Caki2 (cell line): ENCODE measurements at places on chromosomes 4 and X.
A peak's percentile ranks its signal among the peaks of the same experiment; 100 is the strongest.

DNA sequence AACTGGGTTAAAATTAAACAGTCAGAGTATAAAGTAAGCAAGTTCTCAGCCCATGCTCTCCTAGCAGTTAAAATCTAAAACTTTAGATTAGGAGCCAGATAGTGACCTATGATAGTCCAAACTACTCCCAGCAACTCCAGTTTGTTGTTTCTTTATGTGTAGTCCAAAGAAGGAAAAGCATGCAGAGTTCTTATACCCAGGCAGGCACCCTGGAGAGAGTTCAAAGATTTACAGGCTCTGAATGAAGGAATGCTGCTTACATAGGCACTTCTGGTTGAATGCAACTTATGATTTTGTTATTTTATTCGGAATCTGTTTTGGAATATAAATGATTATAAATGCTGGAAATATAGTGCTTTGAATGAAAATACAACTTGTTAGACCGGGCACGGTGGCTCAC, 67.2 kb downstream of the GPAT3 start:
- no peak for DNase-seq

GRCh38 chr4:137621056-137621455, 88.8 kb upstream of the PCDH18 start:
- DNase-seq: no peak

DNA sequence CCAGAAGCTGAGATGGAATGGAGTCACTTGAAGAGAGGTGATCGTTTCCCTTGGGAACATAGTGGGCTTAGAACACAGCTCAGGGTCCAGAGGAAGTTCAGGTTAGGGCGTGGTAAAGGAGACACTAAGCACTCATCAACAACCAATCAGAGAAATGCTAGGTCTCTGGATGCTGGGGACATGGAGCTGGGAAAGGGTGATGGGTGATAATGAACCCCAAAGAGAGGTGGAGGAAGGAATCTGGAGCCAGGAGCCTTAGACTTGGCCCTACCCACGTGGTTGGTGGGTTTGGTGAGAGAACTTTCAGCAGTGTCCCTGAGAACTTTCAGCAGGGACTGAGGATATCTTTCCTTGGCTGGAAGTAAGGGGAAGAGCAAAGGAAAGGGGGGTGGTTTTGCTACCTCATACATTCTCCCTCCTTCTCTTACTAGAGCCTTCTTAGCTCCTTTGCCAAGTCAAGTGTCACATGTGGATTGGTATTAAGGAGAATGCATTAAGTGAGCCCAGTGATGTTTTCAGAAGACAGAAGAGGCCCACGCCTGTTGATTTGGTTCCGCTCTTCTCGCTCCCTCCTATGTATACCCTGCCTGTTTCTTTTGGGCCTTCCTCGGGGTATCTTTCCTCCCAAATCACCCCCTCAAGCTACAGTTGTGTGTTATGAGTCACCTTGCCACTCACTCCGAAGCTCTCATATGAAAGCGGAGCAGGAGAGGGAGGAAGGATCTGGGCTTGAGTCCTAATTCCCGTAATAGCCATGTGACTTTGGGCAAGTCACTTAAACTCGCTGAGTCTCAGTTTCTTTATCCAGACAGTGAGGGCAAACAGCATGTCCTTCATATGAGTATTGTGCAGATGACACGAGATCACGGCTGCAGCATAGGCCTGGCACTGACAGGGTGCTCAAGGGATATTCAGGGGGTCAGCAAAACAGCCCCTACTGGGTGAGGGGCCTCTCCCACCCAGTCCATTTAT, 63.1 kb downstream of the TSC22D3 start:
- peak; percentile 46 for DNase-seq

GRCh38 chrX:66815227-66815626, 176.3 kb upstream of the EDA2R start:
- no peak for DNase-seq

DNA sequence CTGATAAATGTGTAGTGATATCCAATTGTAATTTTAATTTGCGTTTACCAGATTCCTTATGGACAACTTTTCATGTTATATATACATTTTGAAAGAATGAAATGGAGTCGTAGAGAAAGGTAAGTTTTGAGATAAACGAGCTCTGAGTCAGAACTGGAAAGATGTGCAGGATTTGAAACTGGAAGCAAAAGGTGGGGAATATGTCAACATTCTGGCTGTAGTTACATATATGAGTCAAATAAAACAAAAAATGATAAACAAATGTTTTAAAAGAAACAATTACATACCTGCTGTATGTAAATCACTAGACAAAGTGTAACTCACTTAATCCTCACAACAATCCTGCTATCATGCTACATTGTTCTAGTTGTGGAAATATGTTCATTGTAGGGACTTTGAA, 84.0 kb downstream of the LPAR4 start:
- no peak for DNase-seq

DNA sequence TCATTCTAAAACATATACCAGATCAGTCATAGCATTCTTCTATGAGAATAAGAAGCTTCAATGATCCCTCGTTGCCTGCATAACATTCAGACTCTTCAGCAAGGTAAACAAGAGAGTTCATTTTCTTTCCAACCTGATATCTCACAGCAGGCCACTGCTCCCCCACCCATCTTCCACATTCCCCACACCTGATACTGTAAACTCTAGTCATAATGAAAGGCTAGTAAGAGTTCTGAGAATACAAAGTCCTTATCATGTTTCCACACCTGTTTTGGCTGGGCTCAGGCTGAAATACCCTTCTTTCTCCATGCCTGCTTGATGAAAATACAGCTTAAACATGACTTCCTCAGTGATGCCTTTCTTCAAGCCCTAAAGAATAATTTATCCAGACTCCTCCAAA, 2.3 kb upstream of the AASDH start:
- no peak for DNase-seq

GRCh38 chr4:159071969-159072765, 30.7 kb upstream of the RAPGEF2 start:
- no peak for DNase-seq

DNA sequence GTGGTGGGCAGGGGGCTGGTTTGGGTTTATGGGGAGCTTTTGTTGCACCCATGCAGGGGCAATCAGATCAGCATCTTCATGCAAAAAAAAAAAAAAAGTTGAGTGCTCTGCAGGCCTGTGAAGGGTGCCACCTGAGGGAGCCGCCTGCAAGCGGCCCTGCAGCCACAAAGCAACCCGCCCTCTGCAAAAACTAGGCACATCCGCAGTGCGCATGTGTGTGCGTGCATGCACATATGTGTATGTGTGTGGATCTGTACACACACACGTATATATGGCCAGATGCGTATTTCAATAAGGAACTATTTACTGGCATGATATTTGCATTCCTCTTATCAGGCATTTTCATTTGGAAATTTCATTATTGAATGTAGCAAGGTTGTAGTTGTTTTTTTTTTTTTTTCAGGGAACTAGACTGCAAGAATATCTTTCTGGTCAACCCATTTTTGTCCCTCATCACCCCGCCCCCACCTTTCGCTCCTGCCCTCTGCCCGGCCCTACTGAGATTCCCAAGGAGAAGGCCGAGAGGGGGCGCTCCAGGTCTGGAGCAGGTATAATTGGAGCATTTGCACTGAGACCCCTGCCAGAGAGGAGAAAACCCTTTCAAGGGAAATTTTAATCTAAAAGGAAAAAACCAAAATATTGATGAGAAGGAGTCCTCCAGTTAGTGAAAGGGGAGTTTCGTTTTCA, 18.1 kb downstream of the CCNQ start:
- no peak for DNase-seq

GRCh38 chr4:98482847-98483806, 175.3 kb downstream of the TSPAN5 start:
- DNase-seq: peak; percentile 54

GRCh38 chr4:167168611-167169010, 65.7 kb downstream of the SPOCK3 start:
- no peak for DNase-seq

DNA sequence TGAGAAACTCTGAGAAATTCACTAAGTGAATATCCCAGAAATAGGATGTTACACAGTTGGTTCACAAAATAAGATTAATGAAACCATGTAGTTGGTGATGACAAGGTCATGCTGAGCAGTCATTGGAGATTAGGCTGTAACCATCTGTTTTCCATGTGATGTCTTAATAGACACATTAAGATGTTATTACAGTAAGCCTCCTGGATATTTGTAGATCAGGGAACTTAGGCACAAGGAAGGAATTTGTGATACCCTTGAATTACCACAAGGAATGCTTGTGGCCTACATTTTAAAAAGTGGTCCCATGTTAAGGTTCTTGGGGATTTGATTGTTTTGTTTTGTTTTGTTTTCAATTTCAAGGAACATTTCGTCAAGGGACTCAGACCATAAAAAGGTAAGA, 185.6 kb upstream of the BANK1 start:
- DNase-seq: peak; percentile 55

GRCh38 chr4:74934888-74935287, 2.0 kb downstream of the PARM1 start:
- no peak for DNase-seq

GRCh38 chr4:55405073-55405472, 9.3 kb downstream of the TMEM165 start:
- no peak for DNase-seq

- peak; percentile 96 for DNase-seq
These were observed 1.5 kb upstream of the NEIL3 start for GRCh38 chr4:177308125-177308524.

DNA sequence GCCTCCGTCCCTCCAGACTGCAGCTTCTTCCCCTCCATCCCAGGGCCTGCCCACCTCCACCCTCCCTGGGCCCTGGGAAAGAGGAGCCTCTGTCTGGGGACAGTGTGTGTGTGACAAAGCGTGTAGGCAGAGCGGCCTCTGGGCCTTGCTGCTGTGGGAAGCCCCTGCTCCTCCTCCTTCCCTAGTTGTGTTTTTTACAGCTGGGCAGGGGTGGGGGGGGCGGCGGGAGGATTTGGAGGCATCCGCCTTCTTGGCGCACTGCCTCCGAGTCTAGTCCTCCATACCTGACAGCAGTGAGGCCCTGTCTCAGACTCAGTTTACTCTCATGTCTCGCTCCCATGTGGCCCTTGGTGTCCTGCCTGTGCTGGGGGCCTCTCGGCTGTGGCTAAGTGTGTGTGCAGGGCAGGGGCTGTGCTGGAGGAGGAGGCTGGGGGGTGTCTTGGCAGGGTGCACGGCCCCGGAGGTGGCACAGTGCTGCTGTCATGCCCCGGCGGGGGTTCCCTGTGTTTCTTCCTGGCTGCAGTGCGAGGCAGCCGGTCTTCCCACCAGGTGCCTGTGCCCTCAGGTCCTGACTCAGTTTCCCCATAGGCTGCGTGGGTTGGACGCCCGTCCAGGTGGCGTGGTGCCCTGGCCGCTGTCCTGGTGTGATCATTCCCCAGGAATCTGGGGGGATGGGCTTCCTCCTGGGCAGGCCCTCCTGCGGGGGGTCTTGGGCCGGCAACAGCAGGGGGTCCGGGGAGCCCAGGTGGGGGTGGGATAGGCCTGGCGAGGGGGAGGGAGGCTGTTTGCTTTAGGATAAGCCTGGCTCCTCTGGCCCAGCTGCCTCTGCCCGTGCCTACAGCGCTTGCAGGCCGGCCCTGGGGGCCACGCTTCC, 7.0 kb downstream of the FGFRL1 start:
- DNase-seq: no peak

DNA sequence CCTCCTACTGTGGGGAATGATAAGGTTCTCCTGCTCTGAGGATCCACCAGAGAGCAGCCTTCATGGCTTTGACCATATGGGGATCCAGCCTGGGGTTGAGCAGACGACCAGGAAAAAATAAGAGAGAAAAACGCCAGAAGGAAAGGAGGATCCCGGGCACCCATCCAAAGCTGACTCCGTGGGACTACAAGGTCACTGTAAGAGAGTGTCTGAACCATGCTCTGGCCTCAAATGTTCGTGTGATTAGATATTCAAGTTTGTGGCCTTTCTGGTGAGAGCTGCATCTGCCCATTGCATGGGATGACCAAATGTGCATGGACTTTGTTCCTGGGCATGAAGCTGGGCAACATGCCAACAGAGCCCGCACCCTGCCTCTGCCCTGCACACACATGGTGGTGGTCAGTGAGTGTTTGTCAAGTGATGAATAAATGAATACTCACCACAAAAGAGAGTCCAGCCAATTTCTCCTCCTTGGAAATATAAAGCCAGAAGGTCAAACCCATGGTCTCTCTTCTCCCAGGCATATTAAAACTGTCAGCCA, 346.0 kb upstream of the GATB start:
- DNase-seq: no peak
